ENCODE measurements at places on chromosomes 7 and 10.

DNA sequence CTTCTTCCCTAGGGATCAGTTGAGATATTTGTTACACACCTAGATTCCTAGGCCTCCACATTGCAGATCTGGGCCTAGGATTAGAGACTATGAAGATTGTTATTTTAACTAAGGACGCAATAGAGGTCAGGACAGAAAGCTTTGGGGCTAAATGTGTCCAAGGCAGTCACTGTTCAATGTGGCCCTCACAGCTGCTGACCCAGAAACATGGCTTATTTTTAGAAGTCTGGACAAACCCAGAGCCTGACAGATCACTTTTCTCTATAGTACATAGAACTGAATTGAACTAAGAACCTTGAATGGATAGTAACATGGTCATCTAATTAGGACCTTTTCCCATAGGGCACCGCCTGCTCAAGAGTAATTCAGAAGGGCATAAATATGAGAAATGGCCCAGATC, 146.6 kb upstream of the AUTS2 start:
- DNase-seq, result no peak

- no peak for DNase-seq
Observed at GRCh38 chr10:72162978-72163377, 52.8 kb upstream of the ANAPC16 start.

DNA sequence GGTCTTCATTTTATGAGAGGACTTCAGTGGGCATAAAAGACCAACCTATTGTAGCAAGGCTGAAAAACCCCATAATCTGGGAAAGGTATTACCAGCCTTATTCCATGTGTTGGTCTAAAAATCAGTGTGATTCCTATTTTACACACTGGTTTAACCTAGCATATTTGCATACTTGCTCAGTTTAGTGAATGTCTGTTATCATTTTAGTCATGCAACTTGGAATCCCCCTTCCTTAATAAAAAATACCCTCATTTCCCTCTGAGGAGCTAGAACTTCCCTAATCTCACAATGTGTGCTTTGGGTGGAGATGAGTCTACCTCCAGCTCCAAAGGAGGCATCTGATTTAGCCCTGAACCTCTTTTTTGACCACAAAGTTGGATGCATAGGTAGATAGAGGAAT, 312.8 kb upstream of the SORCS1 start:
- DNase-seq, result no peak

DNA sequence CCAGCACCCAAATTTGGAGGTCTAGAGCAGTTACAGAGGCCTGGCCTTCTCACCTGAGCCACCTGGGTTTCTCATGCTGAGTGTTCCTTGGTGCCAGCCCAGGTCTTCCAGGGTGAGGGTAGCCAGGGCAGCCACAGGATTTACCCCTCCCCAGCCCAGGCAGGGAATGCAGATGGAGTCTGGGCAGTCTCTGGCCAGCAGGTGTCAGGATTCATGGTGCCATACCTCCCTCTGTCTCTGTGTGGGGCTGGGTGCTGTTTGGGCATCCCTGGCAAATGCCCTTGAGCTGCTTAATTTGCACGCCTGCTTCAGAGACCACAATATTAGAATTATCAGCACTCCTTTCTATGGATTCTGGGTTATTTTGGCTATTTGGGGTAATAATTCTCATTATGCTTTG, 246.7 kb downstream of the GFRA1 start:
- DNase-seq, result no peak

- DNase-seq, result no peak
Observed at GRCh38 chr7:70789481-70790214, 342.3 kb upstream of the GALNT17 start.

GRCh38 chr10:97999066-97999922, 31.1 kb downstream of the CRTAC1 start:
- no peak for DNase-seq

DNA sequence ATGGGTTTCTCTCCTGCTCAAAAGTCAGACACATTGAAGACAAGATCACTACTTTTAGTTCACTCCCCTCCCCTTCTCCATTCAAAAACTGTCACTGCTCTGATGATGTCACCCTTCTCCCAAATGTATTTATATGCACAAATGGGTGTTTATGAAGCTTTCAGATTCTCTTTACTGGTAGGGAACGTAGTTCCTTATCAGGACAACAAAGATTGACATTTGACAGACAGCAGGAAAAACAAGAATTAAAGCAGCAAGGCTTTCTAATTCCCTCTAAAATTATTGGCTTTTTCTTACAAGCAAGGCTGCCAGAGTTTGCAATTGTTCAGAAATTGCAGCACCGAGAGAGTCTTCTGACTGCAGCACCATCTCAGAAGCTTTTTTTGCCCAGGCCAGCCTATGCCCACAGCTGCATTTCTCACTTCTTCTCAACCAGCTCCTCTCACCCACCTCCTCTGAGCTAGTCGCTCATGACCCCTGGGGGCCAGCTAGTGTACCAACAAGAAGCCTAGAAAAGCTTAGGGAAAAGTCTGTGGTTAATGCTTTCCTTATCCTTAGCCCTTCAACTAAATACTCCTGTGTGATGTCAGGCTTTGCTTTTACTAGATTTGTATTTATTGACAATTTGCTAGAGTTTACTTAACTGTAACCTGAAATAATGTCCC, 265.1 kb downstream of the HTR7 start:
- no peak for DNase-seq

GRCh38 chr10:104299031-104299904, 30.3 kb downstream of the GSTO2 start:
- no peak for DNase-seq

GRCh38 chr7:17580856-17581255, 282.4 kb downstream of the AHR start:
- DNase-seq, result no peak

GRCh38 chr7:48249166-48249565, 77.9 kb downstream of the ABCA13 start:
- DNase-seq, result no peak
